Activated naive CD4-positive, alpha-beta T cell treated with anti-CD3 and anti-CD28 coated beads, Interleukin-2, amount 50 U/mL, for 72 hours (primary cell): ENCODE measurements at places on chromosomes 5 and 9.

- DNase-seq: no peak
These were observed 450.9 kb downstream of the CCDC171 start for GRCh38 chr9:16003785-16004184.

GRCh38 chr5:101473483-101473882 lies 570.4 kb upstream of the ST8SIA4 start:
- no peak for DNase-seq

- no peak for DNase-seq
These were observed 3.2 kb downstream of the OTP start for GRCh38 chr5:77635067-77635916.

GRCh38 chr5:29150840-29151239 lies 2042.6 kb upstream of the CDH6 start:
- no peak for DNase-seq

GRCh38 chr5:68332556-68332955 lies 117.0 kb downstream of the PIK3R1 start:
- no peak for DNase-seq

GRCh38 chr9:121884057-121884541 lies 209.0 kb downstream of the TTLL11 start:
- no peak for DNase-seq
